ENCODE measurements at places on chromosomes 3 and 15.

DNA sequence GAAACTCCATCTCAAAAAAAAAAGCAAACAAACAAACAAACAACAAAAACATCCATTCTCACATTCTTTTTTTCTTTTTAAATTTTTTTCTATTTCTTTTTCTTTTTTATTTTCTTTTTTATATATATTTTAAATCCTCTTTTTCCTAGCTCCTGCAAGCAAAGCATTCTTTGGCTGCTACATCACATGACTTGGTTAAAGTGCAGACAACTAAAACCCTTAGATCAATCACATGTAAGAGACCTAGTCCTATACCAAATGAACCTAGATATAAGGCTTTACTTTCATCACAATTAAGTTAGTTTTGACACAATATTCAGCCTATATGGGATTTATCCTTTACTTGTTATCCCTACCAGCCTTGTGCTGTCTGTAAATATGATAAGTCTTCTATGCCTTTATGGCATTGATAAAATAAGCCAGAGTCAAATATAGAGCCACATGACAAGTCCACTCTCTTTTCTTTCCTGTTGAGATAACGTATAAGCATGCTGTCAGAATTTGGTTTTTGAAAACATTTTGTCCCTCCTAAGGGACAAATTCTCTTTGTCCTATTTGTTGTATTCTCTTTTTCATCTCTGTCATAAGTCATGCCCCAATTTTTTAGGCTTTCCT lies 11.3 kb downstream of the UBR1 start:
- DNase-seq, result no peak

GRCh38 chr3:72453706-72454105 lies 394.5 kb downstream of the SHQ1 start:
- DNase-seq, result no peak

DNA sequence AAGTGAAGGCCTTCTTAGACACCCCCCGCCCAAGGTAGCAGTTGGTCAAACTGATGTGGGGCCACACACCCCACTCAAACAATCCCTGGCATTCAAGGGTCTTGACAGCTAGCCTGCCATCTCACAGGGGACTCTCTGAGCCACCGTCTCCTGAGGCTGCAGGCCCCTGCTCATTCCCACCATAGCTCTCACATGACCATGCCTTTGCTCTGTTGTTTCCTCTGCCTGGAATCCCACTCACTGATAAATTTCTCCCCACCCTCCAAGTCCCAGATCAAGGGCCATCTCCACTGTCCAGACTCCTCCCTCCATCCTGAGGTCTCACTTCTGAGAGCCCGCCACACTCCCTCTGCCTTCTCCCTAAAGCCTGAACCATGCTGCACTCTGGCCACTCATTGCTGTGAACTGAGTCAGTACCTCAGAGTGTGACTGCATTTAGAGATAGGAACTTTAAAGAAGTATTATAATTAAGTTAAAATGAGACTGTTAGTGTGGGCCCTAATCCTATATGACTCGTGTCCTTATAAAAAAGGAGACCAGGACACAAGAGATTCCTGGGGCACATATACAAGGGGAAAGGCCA lies 10.0 kb downstream of the WNT7A start:
- DNase-seq, result no peak

DNA sequence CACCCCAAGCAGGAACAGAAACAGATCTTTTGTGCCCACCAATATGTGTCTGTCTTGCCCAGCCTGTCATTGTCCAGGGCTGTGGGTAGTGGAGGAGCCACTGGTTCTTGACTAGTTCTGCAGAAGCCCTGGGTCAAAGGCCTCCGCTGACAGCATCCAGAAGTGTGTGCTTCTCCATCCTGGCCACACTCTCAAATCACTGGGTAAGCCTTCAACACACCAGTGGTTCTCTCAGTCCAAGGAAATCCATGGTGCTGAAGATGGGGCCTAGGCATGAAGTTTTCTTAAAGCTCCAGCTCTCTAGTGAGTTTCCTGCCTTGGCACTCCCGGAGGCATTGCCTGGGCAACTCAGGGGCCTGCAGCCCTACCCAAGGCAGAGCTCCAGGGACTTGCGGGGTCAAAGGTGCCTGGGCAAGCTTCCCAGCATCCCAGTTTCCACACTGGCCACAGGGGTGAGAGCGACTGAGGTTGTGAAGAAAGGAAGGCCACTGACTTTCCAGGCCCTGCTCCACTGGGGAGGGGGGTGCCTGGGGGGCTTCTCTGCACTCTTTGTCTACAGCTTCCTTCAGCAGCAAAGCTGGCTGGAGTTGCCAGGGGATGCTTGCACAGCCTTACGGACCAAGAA lies 37.9 kb upstream of the RPL32 start:
- no peak for DNase-seq

DNA sequence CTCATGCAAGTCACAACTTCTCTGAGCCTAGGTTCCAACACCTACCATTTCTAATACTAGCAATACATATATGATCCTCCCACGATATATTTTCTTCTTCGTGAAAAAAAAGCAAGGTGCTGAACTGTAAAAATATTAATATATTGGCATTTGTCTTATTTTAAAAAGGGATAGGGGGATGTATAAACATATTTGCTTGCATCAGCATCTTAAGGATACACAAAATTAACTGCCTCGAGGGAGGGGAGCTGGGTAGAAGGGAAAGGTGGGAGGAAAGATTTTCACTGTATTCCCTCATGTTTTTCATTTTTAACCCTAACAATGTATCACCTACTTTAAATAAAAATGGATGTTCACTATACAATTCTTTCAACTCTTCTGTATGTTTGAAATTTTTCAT lies 1.3 kb downstream of the HACD2 start:
- DNase-seq, result no peak

GRCh38 chr3:108755686-108756085 lies 1.5 kb downstream of the RETNLB start:
- no peak for DNase-seq

DNA sequence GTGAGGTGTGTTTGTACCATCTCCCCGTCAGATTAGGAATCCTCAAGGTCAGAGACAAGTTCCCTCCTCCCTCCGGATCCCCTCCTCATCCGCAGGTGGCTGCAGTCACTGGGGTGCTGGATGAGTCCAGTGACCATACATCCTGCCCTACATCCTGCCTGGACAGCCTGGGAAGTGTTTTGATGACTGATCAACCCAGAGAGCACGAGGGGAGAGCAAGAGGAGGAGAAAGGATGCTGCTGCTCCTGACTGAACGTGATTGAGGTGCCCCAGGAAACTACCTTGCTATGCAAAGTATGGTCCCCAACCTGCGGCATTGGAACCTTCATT lies 65.1 kb downstream of the SLC12A8 start:
- no peak for DNase-seq

All from AG09319 (cell line).